Fibroblast of the conjunctiva (primary cell): ENCODE measurements at places on chromosomes 7 and 10.

DNA sequence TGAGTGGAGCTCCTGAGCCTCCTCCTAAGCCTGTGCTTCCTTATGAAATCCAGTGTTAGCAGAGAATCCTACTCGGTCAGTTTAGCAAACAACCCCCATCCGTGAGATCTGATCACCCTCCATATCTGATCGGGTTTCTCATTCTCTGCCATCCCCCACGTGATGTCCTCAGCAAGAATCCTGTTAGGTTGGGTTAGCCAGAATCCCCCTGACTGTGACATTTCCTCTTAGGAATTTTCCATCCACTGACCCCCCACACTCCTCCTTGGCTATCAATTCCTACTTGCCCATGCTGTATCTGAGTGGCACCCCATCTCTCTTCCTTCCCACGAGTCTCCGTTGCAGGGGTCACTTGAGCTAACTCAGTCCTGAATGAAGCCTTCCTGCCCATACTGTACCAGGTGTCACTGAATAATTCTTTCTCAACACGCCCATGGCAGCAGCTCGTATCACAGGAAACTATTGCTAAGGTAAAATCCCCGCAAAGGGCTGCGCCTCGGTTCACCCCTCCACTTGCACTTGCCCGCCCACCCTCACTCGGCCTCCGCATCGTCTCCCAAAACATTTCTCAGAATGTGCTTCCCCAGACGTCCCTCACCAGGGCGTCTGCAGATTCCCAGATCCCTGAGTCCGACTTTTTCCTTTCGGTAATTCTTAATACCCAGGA is 44.1 kb downstream of the MYOF start:
- no peak for DNase-seq

DNA sequence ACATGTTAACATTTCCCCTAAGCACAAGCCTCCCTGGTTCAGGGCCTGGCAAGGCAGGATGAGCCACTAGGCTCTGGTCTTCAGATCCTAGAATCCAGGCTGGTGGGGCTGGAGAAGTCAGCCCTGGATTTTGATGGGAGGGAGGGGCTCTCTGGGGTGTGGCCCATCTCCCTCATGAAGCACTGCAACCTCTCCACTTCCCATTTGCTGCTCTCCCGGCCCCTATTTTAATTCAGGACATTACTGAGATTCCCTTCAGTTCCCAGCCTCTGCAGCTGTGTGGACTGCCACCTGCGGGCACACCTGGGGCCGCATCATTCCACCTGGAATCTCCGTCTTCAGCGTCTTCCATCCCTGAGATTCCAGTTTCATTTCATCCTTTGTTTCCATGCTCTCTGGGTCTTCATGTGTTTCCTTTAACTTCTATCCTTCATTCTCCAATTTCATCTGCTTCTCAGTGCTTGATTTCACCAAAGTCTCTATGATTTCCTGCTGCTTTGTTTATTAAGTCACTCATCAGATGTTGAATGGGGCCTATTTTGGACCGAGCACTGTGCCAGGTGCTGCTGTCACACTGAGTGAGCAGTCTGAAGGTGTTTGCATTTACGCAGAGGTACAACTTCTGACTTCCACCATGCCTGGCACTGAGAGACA is 253.6 kb downstream of the WDR37 start:
- no peak for DNase-seq

DNA sequence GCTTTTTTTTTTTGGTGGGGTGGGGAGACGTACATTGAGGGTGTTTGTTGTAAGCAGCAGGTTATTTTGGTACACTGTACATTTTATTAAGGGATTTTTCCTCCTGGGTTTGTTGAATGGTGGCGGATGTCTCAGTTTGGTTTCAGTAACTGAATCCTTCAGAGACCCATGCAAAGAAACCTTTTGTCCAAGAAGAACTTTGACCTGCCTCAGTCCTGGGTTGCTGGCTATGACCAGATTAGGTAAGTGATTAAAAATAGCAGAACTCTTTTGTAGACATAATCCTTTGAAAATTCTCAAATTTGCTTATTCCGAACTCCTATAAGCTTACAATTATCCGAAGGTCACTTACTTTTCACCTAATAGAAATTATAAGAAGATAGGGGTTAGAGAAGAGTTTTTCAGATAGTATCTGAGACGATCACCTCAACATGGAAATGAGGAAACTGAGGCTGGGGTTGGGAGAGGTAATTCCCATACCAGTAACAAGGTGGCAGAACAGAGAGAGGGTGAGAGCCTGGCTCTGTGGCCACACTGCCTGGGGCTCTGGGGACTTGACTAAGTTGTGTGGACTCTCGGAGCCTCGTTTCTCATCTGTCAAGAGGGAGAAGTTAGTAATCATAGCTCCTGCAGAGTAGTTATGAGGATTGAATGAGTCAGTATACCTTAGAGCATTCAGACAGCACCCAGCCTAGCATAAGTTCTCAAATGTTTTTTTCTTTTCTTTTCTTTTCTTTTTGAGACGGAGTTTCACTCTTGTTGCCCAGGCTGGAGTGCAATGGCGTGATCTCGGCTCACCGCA is 87.4 kb downstream of the CCNY start:
- DNase-seq, result no peak

DNA sequence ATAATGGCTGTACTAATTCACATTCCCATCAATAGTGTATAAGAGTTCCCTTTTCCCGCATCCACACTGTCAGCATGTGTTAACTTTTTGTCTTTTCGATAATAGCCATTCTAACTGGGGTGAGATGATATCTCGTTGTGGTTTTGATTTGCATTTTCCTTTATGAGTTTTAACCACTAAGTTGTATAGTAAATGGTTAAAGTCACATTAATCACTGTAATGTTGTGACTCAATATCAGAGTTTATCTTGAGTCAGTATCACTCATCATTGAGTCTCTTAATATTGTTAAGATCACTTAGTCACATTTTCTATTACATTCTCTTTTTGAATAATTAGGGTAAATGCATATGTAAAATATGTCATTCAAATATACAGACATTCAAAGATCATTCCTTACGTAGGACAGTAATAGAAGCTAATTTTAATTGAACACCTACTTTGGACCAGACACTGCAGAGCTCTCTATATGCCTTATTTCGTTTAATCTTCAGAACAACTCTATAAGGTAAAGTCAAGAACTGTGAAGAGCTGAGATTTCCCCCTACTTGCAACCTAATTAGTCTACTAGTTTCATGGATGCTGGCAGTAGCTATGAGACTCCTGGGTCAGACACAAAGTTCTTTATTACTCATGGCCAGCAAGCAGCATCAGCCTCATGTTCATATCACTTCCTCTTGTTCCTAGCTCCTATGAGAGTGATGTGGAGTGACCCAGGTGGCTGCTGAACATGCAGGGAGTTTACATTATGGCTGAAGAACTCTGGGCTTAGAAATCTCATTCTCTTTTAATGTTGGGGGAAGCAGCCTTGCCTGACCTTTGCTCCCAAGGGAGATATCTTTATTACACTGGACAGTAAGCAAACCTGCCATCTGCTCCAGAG is 30.5 kb downstream of the CREB5 start:
- no peak for DNase-seq

- no peak for DNase-seq
Observed at GRCh38 chr7:141550386-141551093, 670 bp upstream of the AGK start.

DNA sequence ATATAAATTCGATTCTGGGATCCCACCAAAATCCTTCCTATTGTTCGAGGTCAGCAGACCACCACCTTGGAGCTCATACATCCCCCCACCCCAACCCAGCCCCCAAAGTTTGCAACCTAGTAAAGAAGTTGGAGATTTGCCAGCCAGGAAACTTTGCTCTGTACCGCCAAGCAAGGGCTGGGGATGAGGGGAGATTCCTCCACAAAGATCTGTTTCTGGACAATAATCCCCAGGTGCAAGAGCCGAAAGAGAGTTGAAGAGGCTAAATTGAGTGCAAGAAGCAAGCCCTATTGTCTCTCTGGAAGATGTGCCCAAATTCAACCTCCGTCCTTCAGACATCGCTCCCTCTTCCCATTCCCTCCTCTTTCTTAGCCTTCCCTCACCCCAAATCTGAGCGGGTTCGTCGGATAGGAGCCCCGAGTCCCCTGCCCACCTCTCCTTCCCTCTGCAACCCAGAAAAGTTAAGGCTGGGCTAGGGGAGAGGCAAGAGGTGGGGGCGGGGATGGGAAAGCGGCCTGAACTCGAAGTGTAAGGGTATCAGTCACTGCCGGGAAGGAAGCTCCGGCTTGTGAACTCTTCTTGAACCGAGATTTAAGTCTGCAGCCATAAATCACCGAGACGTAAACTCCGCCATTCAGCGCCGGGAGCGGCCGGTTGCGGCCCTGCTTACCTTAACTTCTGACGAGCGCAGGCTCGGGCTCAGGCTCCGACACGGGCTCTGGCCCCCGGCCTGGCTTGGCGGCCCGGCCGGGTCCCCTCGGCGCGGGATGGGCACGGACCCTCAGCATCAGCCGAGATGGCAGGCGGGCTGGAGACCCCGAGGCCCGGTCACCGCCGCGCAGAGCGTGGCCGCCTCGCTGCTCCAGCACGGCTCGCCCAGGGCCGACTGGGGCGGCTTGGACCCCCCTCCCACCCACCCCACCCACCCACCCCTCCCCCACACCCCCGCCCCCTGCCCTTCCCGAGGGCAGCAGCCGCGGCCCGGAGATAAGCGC is 10.8 kb upstream of the HOXA2 start:
- no peak for DNase-seq

GRCh38 chr10:7102084-7102483 is 308.8 kb downstream of the SFMBT2 start:
- no peak for DNase-seq

DNA sequence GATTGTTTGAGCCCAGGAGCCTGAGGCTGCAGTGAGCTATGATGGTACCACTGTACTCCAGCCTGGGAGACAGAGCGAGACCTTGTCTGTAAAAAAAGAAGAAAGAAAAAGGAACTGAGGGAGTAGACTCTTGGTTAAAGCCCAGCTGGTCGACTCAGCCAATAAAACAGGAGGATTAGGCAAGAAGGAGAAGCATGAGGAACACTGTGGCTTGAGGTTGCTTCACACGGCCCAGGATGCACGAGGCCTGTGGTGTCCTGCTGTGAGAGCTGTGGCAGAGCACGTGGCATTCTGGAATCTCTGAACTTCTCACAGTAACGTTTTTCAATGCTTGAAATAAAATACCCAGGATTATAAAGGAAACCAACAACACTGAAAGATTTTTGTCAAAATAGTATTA is 93.3 kb downstream of the CUL2 start:
- no peak for DNase-seq

DNA sequence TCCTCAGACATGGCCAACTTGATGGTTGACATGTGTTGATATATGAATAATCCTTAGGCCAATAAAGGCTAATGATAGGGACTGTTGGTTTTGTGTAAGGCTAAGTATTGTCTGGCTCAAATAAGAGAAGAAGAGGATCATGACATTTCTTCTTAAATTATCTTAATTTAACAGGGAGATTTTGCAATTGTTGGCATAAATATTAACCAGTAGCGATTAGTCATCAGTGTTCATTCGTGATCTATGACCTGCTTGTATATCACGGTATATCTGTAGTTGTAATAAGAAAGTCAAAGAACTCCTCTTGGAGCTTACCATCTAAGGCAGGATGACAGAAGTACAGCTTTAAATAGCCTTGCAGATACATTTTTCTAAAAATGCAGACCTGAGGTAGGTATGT is 196.4 kb downstream of the CREB5 start:
- no peak for DNase-seq

DNA sequence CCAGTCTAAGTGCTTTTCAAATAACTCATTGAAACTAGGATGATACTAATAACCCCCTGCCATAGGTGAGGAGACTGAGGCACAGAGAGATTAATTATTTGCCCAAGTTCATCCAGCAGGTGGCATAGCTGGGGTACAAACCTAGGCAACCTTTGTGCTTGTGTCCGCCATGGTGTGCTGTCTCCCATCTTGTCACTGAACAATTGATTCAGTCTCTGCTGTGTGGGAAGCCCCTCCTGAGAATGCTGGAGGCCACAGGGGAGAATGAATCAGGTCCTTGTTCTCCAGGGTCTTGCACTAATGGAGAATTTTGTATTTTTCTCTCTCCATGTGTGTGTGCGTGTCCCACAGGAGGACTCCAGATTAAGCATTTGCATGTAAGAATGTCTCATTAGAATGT is 15.8 kb upstream of the TMEM236 start:
- DNase-seq, result no peak

GRCh38 chr10:30534465-30535144 is 94.9 kb downstream of the LYZL2 start:
- DNase-seq, result peak; percentile 67

- no peak for DNase-seq
Observed at GRCh38 chr7:90599038-90599437, 2.9 kb downstream of the CDK14 start.

DNA sequence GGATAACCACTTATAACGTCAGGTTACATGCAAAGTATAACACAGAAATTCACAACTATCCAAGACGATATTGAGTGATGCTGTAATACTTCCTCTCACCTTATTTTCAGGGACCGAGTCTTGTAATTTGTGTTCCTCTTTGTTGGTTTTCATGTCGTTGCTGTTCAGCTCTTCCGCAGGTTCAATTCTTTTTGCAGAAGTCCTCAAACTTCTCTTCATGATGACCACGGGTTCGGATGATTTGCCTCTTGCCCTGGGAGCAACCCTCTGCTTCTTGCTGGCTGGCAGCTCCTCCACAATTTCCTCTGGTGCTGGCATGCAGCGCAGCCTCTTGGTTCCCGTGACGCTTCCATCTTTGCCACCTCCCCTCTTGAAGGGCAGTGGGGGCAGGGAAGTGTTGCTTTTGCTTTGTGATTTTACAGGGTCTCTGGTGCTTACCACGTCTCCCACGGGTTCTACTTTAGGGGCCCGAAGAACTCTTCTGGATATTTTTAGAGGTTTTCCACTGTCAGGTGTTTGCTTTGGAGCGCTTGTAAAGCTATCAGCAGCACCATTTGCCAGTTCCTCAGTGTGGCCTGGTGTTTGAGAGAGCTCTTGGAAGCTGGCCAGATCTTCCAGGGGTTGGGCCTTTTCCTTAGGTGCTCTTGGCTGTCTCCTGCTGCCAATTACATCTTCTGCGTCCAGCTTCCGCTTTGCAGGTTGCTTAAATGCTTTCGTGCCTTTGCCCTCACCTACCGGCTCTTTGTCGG is 23.6 kb downstream of the MKI67 start:
- DNase-seq, result no peak

GRCh38 chr10:131790021-131790420 is 110.8 kb upstream of the PPP2R2D start:
- no peak for DNase-seq

DNA sequence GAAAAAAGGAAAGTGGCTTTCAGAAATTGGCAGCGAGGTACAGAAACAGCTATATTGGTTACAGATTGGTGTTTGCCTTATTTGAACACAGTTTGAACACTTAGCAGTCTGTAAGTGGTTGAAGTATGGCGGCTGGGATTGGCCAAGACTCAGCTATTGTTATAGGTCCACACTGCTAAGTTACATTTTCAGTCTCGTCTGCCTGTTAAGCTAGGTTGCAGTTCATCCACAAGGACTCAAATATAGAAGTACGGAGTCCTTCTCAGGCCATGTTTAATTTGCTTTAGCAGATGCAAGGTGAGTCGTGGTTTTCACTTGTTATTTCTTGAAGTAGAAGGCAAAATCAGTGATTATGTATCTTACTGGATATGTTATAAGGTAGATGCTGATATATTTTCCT is 73.1 kb downstream of the STK31 start:
- DNase-seq, result no peak

- DNase-seq, result no peak
Observed at GRCh38 chr7:17951742-17952254, 11.5 kb upstream of the SNX13 start.

GRCh38 chr10:33815776-33816175 is 481.3 kb upstream of the NRP1 start:
- DNase-seq, result no peak
